ENCODE measurements at places on chromosomes 5 and 9.

GRCh38 chr9:113708821-113709713, 167.0 kb upstream of the ZNF618 start:
- DNase-seq: no peak

DNA sequence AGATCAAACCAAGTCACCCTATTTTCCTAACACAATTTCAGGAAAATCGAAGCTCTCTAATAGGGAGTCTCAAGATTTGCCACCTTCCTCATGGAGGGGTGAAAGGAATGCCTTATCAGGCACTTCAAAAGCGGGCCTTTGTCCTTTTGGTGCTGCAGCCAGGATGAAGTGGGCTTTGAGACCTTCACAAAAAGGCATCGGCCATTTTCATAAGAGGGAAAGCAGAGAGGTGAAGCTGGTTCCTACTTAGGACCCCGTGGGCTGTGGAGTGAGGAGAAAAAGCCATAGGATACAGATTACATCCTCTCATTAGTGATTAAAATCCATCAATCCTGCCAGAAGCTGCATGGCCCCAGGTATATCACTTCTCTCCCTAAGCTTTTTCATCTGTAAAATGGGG, 859 bp downstream of the CDKN2AIPNL start:
- no peak for DNase-seq

DNA sequence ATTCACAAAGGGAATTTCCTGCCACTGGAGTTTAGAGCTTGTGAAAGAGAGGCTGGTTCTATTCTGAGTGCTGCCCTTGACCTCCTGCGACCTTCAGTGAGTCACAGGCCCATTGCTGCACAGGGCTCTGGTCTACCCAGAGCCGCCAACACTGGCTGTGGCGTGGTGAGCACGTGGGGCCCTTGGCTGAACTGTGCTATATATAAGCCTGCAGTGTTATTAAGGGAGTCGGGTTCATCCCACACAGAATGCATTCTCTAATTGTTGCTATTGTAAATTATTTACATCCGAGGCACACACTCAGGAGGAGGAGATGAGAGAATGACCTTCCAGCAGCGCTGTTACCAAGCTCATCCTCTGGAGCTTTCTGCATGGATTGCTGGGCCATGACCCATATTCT, 47.1 kb downstream of the BRINP1 start:
- peak; percentile 25 for DNase-seq

DNA sequence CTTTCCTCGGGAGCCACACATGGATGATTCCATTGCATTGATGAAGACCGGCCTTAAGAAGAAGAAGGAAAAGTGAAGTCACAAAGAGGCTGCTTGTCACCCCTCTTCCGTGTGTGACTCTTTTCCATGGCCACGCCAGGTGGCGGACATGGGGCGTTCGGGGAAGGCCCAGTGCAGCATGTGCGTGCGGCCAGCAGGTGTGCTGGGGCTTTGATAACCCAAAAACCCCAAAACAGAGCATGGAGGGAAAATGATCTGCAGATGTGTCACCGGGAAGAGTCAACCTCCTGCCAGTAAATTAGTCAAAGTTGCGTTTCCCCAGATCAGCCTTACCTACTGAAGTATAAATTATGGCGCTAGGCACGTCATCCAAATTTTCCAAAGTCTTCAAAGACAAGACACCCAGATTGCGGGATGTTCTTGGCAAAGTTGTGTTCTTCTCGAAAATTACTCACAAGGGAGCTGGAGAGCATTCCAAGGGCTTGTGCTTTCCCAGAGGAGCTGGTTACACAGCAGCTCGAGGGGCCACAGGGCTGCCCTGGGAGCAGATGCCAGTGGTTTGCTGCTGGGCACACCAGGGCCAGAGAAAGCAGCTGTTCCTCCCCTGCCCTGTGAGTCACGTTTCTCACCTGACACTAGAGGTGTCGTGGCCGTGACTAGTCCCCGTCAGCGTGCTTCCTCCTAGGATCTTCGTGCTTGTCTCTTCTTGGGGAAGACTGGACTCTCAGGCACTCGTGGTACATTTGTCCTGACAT, 53.9 kb downstream of the IRX2 start:
- no peak for DNase-seq

DNA sequence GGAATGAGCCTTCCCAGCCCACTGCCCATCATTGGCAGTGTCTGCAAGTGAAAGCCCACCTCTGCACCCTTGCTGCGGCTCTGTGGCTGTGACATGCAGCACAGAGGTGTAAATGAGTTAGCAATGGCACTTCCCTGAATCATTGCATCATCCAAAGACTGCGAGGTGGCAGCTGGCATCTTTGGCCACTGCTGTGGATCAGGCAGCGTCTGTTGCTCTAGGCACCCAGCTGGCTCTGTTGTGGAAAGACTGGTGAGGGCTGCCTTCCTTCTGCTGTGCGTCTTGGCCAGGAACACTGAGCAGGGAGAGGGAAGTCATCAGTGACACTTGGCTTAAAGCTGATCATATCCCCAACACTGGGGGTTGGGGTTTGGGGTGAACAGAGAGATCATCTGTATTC, 64.5 kb downstream of the MFAP3 start:
- no peak for DNase-seq

GRCh38 chr5:9817819-9818218, 187.7 kb upstream of the TAS2R1 start:
- no peak for DNase-seq

GRCh38 chr5:130893006-130893405, 272.1 kb downstream of the HINT1 start:
- DNase-seq: no peak

GRCh38 chr9:95820074-95820473, 55.4 kb upstream of the ERCC6L2 start:
- DNase-seq: peak; percentile 28

GRCh38 chr9:134635351-134636148, 6.1 kb upstream of the COL5A1 start:
- no peak for DNase-seq

DNA sequence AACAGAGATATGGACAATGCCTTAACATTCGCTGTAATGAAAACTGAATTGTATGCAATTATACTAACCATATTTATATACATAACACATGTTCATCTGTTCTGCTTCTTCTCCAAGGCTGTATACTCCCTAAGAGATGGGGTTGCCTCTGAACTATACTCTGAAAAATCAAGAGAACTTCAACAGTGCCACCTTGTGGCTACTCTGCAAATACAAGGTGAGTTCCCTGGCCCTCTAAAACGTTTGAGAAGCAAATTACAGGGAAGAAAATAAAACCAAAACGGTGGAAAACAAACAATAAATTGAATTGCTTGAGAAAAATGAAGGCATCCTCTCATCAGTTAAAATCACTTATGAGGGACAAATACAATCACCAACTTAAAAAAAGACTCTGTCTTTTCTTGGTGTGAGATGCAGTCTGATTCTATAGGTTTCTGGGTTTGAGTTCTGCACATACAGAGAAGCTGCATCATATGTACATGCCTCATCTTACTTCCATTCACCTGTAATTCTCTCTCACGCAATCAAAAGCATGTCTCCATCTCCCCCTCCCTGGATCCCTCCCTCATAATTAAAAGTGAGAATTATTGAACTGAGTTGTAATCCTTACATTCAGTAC, 98.6 kb downstream of the FBXW11 start:
- peak; percentile 92 for DNase-seq

- no peak for DNase-seq
Measured at GRCh38 chr5:77316871-77317661, 106.6 kb downstream of the PDE8B start.

DNA sequence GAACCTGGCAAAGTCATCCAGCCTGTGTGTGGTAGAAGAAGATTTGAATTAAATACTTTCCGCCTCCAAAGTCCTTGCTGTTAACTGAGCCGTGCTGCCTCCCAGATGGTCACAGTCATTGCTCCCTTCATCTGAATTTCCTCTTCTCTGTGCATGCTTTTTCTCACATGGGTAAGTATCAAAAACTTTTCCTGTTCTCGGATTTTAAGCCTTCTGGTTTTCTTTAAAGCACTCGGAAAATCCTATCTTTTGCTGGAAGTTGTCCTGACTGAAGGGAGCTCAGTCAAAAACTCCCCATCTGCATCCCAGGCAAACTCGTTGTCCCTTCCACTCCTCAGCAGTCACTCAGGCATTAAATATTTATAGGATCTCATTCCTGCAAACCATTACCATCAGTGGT, 290.0 kb upstream of the PIK3R1 start:
- peak; percentile 32 for DNase-seq

GRCh38 chr9:82553654-82554366, 509.1 kb downstream of the RASEF start:
- DNase-seq: no peak

GRCh38 chr5:90131383-90132133, 278.0 kb downstream of the CETN3 start:
- DNase-seq: peak; percentile 14

DNA sequence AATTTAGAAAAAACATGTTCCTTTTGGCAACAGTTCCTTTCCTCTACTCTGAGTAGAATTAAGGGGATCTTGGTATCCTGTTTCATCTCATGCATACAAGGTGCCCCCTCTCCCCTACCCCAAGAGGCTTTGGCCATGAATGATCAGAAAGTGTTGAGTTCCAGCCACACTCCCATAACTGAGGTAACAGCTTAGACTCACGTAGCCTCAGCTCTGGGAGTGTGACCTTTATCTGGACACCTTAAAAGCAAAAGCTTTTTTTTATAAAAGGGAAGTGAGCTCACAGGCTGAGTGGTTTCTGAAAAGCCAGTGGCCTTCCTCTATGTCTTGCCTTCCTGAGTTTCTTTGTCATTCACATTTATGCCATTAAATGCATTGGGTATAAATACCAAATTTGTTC, 900 bp upstream of the HAVCR2 start:
- DNase-seq: no peak

- DNase-seq: peak; percentile 66
Measured at GRCh38 chr9:131423171-131423581, 29.3 kb downstream of the PRRC2B start.

DNA sequence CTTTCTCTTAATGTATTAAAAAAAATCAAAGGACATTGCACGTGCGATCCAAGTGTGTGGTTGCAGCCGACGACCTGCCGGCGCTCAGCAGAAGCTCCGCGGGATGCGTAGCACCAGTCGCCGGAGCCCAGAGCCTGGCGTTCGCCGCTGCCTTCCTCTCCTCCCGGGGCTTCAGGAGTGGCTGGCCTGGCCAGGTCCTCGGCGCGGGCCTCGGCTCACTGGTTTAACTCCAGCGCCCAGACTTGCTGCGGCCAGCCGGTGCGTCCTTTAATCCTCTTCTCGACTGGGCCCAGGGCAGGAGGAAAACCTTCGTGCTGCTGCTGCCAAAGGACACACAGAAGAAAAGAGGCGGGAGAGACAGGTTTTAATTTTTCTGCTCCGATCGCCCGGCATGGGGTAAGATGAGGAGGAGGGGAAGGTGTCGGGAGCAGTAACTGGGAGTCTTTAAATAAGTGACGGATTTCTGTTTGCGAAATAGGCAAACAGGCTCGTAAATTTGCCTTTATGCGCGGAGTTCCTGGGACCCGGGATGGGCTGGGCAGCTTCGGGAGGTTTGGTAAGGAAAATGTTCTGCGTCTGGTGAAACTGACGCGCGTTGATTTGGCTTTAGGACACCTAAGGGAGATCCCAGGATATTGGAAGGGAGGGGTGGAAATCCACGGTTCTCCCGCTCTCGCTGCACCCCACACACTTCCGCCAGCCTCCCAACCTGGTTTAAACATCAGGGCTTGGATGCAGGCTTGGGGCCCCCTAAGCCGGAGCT, 2.3 kb downstream of the HAND1 start:
- peak; percentile 75 for DNase-seq

- DNase-seq: no peak
Measured at GRCh38 chr9:112110777-112111113, 64.4 kb downstream of the SUSD1 start.

GRCh38 chr5:145906401-145906800, 30.0 kb upstream of the SH3RF2 start:
- DNase-seq: no peak

- no peak for DNase-seq
Measured at GRCh38 chr5:149038336-149039080, 24.4 kb downstream of the SH3TC2 start.

GRCh38 chr9:114690308-114690707, 8.3 kb upstream of the TEX48 start:
- peak; percentile 21 for DNase-seq
